HEK293T (cell line): ENCODE measurements at places on chromosomes 13 and 19.

DNA sequence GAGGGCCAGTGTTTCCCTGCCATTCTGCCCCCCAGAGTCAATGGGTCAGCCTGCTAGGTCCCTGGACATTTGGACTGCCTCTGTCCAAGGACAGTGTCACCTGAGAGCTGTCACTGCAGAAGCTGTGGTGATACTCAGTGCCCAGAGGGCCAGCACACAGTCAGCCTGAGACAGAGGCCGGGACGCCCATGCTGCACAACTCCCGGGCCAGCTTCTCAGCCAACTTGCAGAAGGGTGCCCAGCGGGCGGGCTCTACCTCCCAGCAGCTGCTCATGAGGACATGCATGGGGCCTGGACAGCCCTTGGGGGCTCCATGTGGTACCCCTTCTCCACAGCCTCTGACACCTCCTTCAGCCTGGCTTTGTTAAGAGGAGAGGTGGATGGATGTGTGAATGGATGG is 3.8 kb upstream of the RAX2 start:
- no peak for DNase-seq

GRCh38 chr19:33621065-33621785 is 528 bp upstream of the CHST8 start:
- no peak for DNase-seq

DNA sequence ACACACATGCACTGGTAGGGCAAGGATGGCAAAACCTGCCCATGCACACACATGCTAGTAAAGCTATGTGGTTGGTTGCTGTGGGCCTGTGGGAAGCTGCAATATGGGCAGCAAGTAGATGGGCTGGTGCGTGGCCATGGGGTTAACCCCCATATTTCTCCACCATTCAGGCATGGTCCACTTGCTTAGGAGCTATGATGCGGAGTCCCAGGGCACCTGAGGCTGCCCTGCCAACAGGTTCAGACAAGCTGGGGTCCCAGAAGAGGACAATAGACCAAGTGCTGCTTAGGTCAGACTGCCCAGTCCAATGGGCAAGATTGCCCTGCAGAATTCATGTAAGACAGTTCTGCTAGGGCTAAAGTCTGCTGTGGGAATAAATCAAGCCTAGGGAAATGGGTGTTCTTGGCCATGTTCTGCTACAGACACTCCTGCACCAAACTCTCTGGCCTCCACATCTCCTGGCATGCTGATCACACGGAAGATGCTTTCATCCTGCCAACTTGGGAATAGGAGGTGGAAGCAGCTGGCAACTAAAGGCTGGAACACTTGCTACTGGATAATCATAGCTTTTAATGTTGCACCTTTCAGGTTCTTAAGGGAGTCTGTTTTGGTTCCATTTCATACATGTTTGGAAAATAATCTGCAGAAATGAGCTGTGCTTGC is 646.3 kb upstream of the SLITRK1 start:
- DNase-seq, result no peak

- DNase-seq, result no peak
These were observed 116.5 kb downstream of the SPRY2 start for GRCh38 chr13:80224468-80224867.

- DNase-seq, result no peak
These were observed 360.9 kb downstream of the SLITRK5 start for GRCh38 chr13:88031980-88032559.

DNA sequence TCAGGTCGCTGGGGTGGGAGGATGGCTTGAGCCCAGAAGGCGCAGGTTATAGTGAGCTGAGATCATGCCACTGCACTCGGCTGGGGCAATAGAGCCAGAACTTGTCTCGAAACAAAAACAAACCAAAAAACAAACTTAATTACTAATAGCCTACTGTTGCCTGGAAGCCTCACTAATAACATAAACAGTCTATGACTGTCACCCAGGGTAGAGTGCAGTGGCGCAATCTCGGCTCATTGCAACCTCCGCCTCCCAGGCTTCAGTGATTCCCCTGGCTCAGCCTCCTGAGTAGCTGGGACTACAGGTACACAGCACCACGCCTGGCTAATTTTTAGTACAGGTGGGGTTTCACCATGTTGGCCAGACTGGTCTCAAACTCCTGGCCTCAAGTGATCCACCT is 18.0 kb downstream of the CATSPERD start:
- no peak for DNase-seq
